Epithelial cell of alveolus of lung (primary cell): ENCODE measurements at places on chromosomes 3 and 15. TPM values are rescaled to one million over a fixed set of nuclear protein-coding genes. Genes with fewer than 3 reads are reported as not detected.

Gene OR5H2
- total RNA-seq: not detected in 2 replicates

Gene COL6A5
- not detected in 2 replicates for total RNA-seq

Gene SKOR1
- 0.13 and 1.5 TPM in 2 replicates for total RNA-seq

Gene HDDC3
- 20.8 and 26.5 TPM in 2 replicates for total RNA-seq

Gene ANKRD34C
- not detected in 2 replicates for total RNA-seq

Gene DNAJA4
- total RNA-seq: 0.88 and 2.2 TPM in 2 replicates

Gene FBXO40
- not detected in 2 replicates for total RNA-seq

Gene ATOSA
- total RNA-seq: 10.3 and 17.5 TPM in 2 replicates
